ENCODE measurements at places on chromosomes 1 and 21.

DNA sequence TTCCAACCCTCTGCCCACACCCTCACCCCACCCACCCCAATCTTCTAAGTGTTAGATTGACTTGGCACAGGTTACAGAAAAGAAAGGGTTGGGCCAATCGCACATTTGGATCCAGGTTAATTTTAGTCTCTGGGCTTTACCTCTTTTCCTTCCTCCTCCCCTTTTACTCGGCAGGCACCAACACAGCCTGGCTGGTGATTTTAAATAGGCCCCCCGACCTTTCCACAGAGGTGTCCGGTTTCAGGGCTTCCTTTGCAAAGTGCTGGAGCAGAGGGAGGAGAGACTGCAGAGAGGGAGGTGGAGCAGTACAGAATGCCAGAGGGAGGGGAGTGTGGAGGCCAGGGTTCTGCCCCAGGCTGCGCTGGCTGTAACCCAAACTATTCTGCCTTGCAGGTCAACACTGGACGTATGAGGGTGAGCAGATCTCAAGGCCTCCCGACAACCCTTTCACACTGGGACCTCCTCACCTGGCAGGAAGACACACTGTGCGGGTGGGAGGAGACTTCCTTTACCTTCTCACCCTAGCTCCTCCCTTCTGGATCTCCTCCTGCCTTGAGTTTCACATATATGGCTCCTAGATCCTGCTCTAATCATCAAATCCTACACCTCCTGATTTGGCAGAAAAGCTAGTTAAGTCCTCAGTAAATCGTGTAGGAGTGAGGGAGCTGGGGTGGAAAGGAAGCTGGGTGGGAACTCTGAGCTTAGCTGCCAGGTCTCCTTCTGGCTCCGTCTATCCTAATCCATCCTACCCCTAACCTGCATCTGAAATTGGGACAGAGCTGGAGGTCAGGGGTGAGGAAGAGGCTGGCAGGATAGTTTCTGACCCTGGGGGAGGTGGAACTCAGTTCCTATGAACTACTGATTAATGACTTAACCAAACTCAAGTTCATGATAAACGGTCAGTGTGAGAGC lies 2.4 kb downstream of the CA14 start:
- no peak for DNase-seq

GRCh38 chr1:201999625-202000238 lies 10.7 kb upstream of the ELF3 start:
- peak; percentile 11 for DNase-seq

GRCh38 chr1:201633297-201633696 lies 94.4 kb downstream of the NAV1 start:
- DNase-seq, result no peak

DNA sequence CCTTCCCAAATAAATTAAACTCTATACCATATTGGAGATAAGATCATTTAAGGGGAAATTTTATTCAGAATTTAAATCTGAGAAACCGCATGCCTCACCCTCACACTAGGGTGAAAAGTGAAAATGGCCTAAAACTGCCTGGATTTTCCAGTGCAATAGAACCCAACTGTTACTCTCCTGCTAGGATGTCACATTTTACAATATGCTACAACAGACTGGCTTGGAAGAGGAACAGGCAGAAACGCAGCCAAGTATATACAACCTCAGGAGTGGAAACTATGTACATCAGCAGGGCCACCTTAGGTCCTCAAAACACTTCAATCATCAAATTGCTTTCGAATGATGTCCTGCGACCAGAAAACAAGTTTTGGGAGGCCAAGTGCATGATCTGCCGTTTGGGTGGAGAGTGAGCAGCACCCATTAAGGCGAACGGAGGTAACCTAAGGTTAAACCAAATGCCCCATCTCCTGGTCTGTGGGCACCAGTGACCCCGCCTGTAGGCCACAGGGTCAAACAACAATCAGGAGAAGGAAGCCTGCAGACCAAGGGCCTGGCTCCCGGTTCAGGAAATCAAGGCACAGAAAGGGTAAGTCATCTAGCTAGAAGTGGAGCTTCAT lies 4.9 kb downstream of the RCAN1 start:
- no peak for DNase-seq

DNA sequence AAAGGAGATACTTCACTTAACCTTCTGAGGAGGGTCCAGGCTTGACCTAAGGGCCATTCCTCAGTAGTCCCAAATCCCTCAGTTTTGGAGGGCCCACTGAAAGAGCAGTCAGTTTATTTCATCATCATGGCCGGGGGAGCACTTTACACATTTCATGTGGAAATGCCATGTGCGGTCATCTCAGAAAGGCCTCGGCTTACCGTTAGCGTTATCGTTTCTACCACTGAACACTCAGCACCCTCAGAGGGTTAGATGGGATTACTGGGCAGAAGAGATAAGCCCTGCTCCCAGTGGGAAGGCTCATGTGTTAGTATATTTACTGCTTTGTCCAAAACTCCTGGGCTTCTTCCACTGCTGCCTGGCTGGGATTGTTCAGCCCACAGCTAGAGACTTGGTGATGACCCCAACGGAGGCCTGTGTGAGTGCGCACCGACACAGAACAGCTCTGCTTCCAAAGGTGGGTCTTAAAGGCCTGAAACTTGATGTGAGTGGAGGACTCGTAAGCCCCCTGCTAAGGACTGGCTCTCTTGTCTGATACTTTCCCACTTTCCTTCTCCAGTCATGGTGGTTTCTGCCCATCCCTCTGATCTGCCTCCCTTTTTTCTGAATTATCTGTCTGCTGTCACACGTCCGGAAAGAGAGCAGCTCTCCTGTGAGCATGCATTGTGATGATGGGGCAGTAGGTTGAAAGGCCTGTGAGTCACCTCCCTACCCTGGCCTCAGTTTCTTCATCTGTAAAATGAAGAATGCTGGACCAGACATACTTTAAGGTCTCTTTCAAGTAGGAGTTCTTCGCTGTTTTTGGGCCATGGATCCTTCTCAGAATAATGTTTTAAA lies 284.5 kb downstream of the ASTN1 start:
- no peak for DNase-seq

DNA sequence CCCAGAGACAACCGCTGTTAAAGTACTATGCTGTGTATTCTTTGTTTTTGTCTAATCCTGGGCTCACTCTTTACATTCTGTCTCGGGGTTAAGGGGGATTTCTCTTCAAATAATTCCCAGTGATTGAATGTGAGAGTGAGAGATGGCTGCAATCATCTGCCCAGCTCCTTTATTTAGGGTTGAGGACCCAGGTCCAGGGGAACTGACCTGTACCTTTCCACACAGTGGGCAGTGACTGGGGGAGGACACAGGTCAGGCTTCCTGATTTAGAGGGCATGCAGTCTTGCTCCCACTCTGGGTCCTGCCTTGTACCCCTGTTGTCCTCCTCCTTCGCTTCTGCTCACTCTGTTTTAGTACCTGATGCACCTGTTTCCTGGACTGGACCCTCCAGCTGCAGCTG lies 22.0 kb downstream of the PHGDH start:
- DNase-seq, result no peak

DNA sequence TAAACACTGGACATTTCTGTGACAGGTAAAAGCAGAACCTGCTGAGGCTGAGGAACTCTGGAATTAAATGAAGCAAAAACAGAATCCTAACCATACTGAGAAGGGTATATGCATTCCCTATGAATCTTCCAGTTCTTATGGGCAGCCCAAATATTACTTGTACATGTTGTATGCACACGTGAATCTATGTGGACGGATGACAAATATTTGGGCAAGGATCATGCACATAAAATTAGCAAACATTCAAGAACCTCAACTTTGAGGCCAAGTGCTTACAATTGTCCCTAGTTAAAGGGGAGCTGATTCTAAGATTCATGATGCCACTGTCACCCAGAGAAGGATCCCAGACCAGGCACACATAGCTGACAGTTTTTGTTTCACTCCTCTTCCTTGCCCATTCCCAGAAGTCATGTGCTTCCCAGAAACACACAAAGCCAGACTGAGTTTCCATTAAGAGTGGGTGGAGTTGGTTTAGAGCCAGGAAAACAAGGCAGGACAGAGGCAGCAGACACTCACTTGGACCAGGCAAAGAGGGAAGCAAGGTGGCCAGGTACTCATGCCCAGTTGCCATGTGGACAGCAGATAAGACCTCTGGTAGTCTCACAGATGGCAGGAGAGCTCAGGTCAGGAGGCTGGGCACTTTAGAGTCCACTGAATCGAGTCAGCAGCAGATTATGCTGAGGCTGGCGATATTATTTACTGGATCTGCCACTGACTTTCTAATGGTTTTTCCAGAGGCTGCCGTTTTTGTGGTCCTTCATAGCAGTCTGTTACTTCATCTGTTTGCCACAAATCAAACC lies 25.6 kb downstream of the AK2 start:
- DNase-seq, result no peak

DNA sequence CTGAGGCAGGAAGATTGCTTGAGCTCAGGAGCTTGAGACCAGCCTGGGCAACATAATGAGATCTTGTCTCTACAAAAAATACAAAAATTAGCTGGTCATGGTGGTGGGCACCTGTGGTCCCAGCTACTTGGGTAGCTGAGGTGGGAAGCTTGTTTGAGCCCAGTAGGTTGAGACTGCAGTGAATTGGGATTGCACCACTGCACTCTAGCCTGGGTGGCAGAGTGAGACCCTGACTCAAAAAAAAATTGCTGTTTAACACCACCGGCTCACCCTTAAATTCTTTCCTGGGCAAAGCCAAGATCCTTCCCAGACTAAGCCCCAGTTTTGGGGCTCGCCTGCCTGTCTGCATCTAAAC lies 6.6 kb upstream of the NSUN4 start:
- DNase-seq, result no peak

Data from immature natural killer cell (primary cell).